ENCODE measurements at places on chromosomes 7 and 10. TPM values are rescaled to one million over a fixed set of nuclear protein-coding genes. Genes with fewer than 3 reads are reported as not detected.
A peak's percentile ranks its signal among the peaks of the same experiment; 100 is the strongest.

The ABCB4 gene
- 0.69 TPM for total RNA-seq

The TLX1 gene
- total RNA-seq: not detected

The HPSE2 gene
- total RNA-seq: not detected

The ACHE gene
- 0.73 TPM for total RNA-seq

The DENND2A gene
- total RNA-seq: not detected

DNA sequence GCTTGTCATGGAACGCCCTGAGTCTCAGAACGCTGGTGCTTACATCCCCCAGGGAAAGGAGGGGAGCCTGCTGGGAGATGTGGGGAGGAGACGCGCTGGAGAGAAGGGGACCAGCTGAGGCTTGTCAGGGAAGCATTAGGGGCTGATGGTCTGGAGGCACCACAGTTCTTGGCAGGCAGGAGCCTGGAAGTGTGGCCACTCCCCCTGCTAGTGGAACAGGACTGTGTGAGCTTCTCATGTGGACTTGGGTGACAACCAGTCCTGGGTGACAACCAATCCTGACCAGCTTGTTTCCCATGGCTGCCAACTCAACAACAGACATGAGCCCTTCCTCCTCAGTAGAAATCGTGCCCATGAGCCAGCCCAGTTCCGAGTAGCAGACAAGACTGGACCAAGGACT, 87.8 kb downstream of the SPDYE5 start:
- no peak for DNase-seq
- no peaks in the 10 kb centered on the region for H3K4me1 ChIP-seq
- no peak overlapping the region for H3K27ac ChIP-seq
- no peaks in the 10 kb centered on the region for H3K36me3 ChIP-seq

DNA sequence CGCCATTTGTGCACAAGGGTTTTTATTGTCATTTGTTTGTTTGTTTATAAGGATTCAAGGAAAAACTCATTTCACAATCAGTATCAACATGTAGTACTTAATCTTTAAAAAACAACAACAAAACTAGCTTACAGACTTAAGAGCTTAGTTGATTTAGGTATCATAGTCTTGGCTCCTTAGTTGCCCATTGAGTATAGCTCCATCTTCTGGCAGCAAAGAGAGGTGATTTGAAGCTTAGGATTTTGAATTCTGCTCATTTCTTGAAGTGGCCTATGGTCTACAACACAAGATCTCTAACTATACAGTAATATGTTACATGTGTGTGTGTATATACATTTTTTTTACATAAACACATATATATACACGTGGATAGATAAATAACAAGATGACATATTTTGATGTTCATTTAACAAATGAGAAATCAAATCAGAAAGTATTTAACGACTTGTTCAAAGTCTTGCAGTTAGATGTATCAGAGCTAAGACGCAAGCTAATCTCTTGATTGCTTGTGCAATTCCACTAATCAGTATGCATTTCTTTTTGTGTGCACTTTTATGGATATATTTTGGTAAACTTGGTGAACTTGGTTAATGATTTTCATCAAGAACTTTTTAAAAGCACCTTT, 307.3 kb downstream of the CAMK1D start:
- peaks cover 6% of the 10 kb centered on the region for H3K36me3 ChIP-seq
- peak overlapping the region; percentile 48 for H3K4me3 ChIP-seq
- H3K27ac ChIP-seq: peak overlapping the region; percentile 31
- no peaks in the 10 kb centered on the region for H3K27me3 ChIP-seq
- peaks cover 17% of the 10 kb centered on the region for H3K4me1 ChIP-seq
- DNase-seq: no peak

- H3K27me3 ChIP-seq: peaks cover 20% of the 10 kb centered on the region
- no peak overlapping the region for H3K27ac ChIP-seq
- no peaks in the 10 kb centered on the region for H3K36me3 ChIP-seq
- DNase-seq: no peak
- no peak overlapping the region for H3K4me3 ChIP-seq
- no peaks in the 10 kb centered on the region for H3K4me1 ChIP-seq
These were observed 19.2 kb upstream of the PANK1 start for GRCh38 chr10:89664203-89664602.

DNA sequence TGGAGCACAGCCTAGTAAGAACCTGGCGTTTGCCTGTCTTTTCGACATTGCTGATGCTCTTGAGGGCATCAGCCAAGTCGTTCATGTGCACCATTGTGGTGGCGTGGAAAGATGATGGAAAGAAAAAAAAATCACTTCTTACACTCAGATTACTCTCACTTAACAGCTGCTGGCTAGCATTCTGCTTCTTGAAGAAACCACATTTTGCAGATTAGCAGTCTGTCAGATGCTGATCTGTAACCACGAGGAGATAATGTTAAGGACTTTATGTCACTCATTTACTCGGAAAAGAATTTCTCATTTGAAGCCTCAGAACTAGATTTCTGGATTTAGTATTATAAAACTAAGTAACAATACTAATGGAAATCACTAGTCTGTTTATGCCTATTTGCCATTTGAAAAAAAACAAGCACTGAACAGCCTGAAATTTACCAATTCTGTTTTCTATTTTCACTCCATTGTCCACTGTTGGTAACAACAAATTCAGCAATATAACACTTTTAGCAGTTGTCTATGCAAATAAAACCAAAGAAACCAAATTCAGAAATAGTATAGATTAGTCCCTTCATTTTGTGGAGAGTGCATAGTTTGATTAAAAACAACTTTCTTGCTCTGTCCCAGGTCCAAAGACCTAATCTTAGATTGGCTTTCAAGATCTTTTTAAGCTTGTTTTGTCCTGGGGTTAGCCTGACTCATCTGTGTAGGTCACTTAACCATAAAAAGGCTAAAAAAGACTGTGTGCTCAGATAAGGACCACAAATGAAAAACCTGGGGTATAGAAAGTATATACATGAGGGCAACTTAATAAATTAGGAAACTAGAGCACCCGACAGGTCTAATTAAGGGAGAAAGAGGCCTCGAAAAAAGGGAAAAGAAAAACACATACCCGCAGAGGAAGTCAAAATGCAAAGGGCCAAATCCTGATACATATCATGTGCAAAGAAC, 67.5 kb downstream of the NT5C2 start:
- peak overlapping the region; percentile 30 for H3K4me3 ChIP-seq
- H3K4me1 ChIP-seq: peaks cover 26% of the 10 kb centered on the region
- no peaks in the 10 kb centered on the region for H3K36me3 ChIP-seq
- no peak for DNase-seq
- H3K27ac ChIP-seq: peak overlapping the region; percentile 24

- DNase-seq: no peak
- no peak overlapping the region for H3K27ac ChIP-seq
- no peak overlapping the region for H3K4me3 ChIP-seq
- peaks cover 5% of the 10 kb centered on the region for H3K36me3 ChIP-seq
- H3K4me1 ChIP-seq: no peaks in the 10 kb centered on the region
- H3K27me3 ChIP-seq: no peaks in the 10 kb centered on the region
These were observed 20.3 kb downstream of the PPIF start for GRCh38 chr10:79367426-79368189.

- H3K4me1 ChIP-seq: peaks cover 7% of the 10 kb centered on the region
- H3K27me3 ChIP-seq: peaks cover 24% of the 10 kb centered on the region
- H3K36me3 ChIP-seq: no peaks in the 10 kb centered on the region
- H3K27ac ChIP-seq: no peak overlapping the region
These were observed 209.6 kb downstream of the CCSER2 start for GRCh38 chr10:84538036-84538435.

GRCh38 chr10:54402576-54402975, 398.5 kb downstream of the PCDH15 start:
- no peaks in the 10 kb centered on the region for H3K27me3 ChIP-seq
- H3K36me3 ChIP-seq: peaks cover 9% of the 10 kb centered on the region
- H3K27ac ChIP-seq: no peak overlapping the region
- no peaks in the 10 kb centered on the region for H3K4me1 ChIP-seq
- DNase-seq: no peak
- H3K4me3 ChIP-seq: no peak overlapping the region

- no peaks in the 10 kb centered on the region for H3K4me1 ChIP-seq
- no peaks in the 10 kb centered on the region for H3K36me3 ChIP-seq
- no peak overlapping the region for H3K4me3 ChIP-seq
- DNase-seq: no peak
These were observed 228.9 kb downstream of the AGMO start for GRCh38 chr7:15332956-15333355.

DNA sequence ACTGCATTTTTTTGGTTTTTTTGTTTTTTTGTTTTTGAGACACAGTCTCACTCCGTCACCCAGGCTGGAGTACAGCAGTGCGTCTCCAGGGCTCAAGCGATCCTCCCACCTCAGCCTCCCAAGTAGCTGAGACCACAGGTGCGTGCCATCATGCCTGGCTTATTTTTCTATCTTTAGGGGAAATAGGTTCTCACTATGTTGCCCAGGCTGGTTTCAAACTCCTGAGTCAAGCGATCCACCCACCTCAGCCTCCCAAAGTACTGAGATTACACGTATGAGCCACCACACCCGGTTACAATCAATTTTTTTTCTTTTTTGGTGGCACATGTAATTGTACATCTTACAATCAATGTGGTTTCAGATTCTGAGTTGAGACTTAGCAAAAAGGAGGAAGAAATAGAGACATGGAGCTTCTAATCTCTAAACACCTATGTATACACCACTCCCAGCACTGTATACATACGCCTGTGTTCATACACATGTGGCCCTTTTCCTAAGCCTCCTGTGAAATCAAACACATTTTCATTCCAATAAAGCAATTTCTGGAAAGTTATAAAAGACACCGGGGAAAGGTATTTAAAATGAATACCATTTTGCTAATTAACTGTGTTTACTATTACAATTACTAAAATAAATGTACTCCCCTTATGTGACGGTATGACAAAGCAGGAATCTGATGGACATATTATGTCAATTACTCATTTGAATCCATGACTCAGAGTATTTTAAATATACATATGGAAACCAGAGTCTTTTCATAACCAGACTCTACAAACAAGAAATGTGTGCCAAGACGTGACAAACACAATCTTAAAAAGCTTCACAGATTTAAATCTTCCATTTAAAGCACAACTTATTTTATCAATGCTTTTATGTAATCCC, 40.9 kb downstream of the SMURF1 start:
- no peak for DNase-seq
- H3K4me1 ChIP-seq: peaks cover 59% of the 10 kb centered on the region
- H3K36me3 ChIP-seq: peaks cover 6% of the 10 kb centered on the region
- H3K4me3 ChIP-seq: peak overlapping the region; percentile 34

DNA sequence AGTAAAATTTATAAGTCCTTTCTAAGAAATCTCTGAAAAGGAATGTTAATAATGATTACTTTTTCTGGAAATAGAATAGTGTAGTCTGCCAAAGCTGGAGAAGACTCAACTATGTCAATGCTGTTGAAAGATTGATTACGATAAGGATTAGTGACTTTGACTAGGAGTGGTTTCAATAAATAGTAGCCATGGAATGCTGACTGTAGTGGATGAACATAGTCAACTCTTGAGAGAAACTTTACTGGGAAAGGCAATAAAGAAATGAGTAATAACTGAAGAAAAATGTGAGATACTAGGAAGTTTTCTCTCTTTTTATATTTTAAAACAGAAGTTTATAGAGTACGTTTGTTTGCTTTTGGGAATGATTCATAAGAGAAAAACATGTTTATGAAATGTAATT, 105.0 kb upstream of the CDK13 start:
- H3K4me1 ChIP-seq: no peaks in the 10 kb centered on the region
- H3K4me3 ChIP-seq: no peak overlapping the region
- peaks cover 28% of the 10 kb centered on the region for H3K27me3 ChIP-seq
- H3K36me3 ChIP-seq: no peaks in the 10 kb centered on the region

- H3K27ac ChIP-seq: no peak overlapping the region
- H3K4me1 ChIP-seq: peaks cover 5% of the 10 kb centered on the region
- no peaks in the 10 kb centered on the region for H3K36me3 ChIP-seq
- DNase-seq: no peak
These were observed 170.7 kb downstream of the HERPUD2 start for GRCh38 chr7:35524112-35524804.

DNA sequence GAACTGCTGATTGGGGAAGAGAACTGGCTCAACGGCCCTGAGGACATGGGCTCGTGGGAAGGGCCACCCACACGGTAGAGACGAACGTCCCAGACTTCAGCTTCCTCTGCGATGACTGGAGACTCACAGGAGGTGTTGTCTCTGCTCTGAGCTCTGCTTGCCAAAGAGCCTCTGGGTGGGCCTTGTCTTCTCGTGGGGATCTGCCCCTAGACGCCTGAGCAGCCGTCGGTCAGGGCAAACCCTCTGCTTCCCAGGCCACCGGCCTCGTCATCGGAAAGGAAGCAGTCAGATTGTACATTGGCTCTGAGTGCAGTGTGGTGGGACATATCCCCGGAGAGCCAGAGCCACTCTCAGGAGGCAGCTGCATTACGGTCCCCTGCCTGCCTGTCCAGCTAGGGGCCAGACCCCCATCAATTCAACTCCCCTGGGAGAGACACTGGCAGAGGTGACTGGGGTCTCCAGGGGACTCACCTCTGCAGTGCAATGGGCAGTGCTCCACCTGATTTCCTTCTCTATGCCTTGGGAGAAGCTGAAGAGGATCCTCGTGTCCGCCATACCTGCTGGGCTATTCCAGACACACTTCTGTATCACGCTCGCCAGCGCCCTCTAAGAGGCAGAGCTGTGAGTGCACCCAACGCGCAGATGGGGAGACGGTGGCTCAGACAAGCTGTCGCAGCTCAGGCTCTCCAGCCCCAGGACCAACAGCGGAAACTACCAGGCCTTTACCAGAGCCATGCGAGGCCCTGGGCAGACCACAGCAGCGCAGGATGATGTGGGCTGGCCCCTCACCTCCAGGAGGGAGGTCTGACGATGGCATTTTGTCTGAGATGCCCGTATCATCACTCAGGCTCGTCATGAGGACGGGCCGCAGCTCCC, 227.4 kb downstream of the TCERG1L start:
- DNase-seq: no peak
- H3K4me1 ChIP-seq: no peaks in the 10 kb centered on the region

- peaks cover 18% of the 10 kb centered on the region for H3K36me3 ChIP-seq
- H3K27ac ChIP-seq: no peak overlapping the region
- H3K27me3 ChIP-seq: no peaks in the 10 kb centered on the region
- DNase-seq: no peak
These were observed 101.1 kb downstream of the BTAF1 start for GRCh38 chr10:92024700-92025099.

GRCh38 chr10:5762531-5762930, 50.7 kb downstream of the GDI2 start:
- H3K4me3 ChIP-seq: no peak overlapping the region
- no peak for DNase-seq

- peaks cover 5% of the 10 kb centered on the region for H3K4me1 ChIP-seq
- H3K36me3 ChIP-seq: no peaks in the 10 kb centered on the region
- H3K4me3 ChIP-seq: no peak overlapping the region
- DNase-seq: peak; percentile 42
These were observed 26.3 kb upstream of the PWWP2B start for GRCh38 chr10:132370426-132371340.

DNA sequence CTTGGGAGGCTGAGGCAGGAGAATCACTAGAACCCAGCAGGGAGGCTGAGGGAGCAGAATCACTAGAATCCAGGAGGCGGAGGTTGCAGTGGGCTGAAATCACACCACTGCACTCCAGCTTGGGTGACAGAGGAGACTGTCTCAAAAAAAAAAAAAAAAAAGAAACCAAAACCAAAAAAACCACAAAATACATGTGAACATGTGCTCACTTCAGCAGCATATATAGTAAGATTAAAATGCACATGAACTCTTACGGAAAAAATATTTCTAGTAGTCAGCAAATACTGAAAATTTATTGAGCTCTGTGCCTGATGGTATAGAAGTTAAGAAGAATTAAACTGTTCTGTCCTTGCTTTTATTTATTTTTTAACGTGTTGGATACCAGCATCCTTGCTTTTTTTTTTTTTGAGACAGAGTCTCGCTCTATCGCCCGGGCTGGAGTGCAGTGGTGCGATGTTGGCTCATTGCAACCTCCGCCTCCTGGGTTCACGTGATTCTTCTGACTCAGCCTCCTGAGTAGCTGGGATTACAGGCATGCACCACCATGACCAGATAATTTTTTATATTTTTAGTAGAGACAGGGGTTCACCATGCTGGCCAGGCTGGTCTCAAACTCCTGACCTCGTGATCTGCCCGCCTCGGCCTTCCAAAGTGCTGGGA, 9.6 kb upstream of the ZNF487 start:
- H3K36me3 ChIP-seq: no peaks in the 10 kb centered on the region
- peaks cover 4% of the 10 kb centered on the region for H3K4me1 ChIP-seq
- peak; percentile 32 for DNase-seq
- no peak overlapping the region for H3K4me3 ChIP-seq

All from natural killer cell treated with Interleukin-12 subunit alpha and Interleukin-12 subunit beta and Interleukin-15 and Interleukin-18, amount 100 ng/mL, for 72 hours (primary cell).